Motor neuron (in vitro differentiated cells): ENCODE measurements at places on chromosomes 12 and 14. TPM values are rescaled to one million over a fixed set of nuclear protein-coding genes. Genes with fewer than 3 reads are reported as not detected.

DNA sequence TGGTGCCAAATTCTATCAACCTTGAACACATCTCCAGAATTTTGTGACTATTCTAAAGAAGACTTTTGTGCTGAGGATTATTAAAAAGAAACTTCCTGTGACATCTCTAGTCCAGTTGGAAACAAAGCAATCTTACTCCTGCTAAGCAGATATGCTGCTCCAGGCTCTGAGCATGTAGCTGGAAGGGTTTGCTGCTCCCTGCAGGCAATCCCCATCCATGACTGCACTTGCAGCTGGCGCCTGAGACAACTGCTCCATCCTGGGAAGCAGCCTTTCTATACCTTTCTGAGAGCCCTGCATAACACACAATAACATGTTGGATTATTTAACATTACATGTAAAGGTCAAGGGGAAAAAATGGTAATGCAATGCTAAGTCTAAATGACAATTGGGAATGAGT lies 105.1 kb downstream of the NDUFA12 start:
- ATAC-seq = peak; percentile 47

Gene OTUB2
- total RNA-seq = 0.81 and 1.1 TPM in 2 replicates

- no peak for ATAC-seq
Observed at GRCh38 chr14:23067847-23068788, 10.8 kb upstream of the CDH24 start.

DNA sequence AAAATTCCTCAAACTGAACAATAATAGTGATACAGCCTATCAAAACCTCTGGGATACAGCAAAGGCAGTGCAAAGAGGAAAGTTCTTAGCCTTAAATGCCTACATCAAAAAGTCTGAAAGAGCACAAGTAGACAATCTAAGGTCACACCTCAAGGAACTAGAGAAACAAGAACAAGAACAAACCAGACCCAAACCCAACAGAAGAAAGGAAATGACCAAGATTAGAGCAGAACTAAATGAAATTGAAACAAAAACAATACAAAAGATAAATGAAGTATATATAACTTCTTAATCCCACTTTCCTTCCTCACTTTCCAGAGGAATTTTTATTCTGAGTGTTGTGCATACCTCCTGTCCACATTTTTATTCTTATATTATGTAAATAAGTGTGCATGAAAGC lies 192.0 kb downstream of the FUT8 start:
- no peak for ATAC-seq

Gene VEZT
- 83.8 and 96.0 TPM in 2 replicates for total RNA-seq

- ATAC-seq = peak; percentile 19
Observed at GRCh38 chr12:80017261-80017870, 82.0 kb upstream of the OTOGL start.

DNA sequence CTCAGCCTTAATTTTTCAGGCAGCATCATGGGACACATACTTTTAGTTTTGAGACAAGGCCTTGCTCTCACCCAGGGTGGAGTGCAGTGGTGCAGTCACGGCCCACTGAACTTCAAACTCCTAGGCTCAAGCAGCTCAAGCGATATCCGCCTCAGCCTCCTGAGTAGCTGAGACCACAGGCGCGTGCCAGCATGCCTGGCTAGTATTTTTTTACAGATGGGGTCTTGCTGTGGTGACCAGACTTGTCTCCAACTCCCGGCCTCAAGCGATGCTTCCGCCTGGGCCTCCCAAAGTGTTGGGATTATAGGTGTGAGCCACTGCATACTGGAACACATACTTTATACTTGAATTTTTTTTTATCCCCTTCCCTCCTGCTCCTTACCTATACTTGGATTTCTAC lies 2.8 kb downstream of the RDH5 start:
- ATAC-seq = no peak

DNA sequence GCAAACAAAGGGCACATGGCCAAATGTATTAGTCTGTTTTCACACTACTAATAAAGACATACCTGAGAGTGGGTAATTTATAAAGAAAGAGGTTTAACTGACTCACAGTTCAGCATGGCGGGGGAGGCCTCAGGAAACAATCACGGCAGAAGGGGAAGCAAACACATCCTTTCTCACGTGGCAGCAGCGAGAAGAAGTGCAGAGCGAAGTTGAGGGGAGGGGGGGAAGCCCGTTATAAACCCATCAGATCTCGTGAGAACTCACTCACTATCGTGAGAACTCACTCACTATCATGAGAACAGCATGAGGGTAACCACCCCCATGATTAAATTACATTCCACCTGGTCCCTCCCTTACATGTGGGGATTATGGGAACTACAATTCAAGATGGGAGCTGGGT lies 66.1 kb downstream of the ST8SIA1 start:
- no peak for ATAC-seq

DNA sequence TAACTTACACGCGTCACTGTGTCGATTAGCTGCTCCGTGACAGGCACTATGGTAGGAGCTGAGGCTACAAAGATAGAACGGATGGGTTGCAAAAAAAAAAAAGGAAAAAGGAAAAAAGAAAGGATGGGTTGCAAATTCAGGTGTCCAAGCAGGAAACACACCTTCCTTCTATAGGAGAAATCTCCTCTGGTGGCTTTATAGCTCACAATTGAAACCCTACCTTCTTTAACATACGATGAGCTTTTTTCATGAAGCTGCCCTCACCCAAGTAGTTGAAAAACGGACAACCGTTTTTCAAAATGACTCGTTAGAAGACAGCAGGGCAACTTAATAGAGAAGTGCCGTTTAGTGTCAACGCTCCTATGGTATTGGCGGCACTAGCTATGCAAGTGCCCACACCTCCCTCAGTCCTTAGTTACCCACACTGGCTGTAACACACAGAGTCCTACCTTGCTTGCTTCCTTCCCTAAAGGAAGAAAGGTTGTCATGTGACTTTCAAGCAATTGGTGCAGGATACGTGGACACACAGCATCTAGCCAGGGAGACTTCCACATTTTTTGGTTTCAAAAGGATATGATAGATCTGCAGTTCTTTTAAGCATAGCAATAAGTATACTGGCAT lies 682 bp upstream of the TRIP11 start:
- ATAC-seq = peak; percentile 5
